ENCODE measurements at places on chromosomes 1 and 21. TPM values are rescaled to one million over a fixed set of nuclear protein-coding genes. Genes with fewer than 3 reads are reported as not detected.

The SLC25A33 gene
- 5.0 TPM for polyA plus RNA-seq

DNA sequence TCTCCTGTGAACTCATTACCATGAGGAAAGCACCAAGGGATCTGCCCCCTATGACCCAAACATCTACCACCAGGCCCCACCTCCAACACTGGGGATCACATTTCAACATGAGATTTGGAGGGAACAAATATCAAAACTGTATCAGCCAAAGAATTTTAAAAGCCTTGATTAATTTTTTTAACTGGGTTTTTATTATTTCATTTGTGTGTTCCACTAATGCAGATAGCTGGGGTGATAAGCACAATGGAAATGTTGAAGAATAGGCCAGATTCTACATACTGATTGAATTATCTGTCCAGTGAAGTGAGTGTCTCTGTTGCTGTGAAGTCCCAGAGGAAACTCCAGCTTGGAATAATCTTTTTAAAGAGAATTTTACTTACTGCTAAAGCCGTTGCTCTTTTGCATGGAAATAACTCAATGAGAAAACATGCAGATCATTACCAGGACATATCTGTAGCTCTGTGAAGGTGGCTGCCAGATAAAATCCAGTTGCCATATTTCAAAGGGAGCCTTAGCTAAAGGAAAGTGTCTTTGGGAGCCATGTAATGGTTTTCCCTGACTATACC is 44.4 kb upstream of the DHCR24 start:
- H3K4me1 ChIP-seq: peaks cover 32% of the 10 kb centered on the region
- no peak for DNase-seq
- no peaks in the 10 kb centered on the region for H3K36me3 ChIP-seq
- no peak overlapping the region for H3K27ac ChIP-seq
- H3K27me3 ChIP-seq: no peaks in the 10 kb centered on the region

GRCh38 chr1:236575523-236575922 is 28.8 kb downstream of the HEATR1 start:
- H3K36me3 ChIP-seq: peaks cover 93% of the 10 kb centered on the region
- H3K4me3 ChIP-seq: no peak overlapping the region
- no peaks in the 10 kb centered on the region for H3K4me1 ChIP-seq

DNA sequence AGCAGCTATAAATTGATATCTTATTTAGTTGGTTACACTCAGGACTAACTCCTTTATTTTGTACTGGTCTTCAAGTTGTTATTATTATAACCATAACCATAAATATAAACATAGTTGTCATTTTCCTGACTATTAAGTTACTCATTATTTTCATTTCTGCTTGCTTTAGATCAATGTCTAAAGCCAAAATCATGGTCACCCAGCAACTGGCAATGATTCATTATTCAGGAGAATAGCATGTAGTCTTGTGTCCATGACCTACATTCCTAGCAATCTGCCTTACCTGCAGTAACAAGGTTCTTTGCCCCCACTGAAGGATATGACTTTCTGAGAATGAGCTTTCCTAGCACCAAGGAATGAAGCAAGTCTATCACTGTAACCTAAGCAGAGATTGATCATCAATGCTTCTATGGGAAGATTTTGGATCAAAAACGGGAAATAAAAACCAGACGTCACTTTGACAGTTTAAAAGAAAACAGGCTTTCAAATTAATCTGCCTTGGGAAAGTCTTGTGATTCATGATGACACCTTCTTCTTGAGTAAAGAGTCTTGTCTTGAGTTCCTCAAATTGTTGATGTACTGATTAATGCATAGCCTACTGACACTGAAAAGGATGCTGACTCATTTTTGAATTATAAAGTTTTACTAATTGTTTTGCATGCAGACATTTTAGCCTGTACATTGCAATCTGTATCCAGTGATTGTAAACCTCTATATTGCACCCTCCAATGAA is 203.3 kb upstream of the IVNS1ABP start:
- no peak for DNase-seq
- no peaks in the 10 kb centered on the region for H3K4me1 ChIP-seq
- no peaks in the 10 kb centered on the region for H3K27me3 ChIP-seq
- no peaks in the 10 kb centered on the region for H3K36me3 ChIP-seq
- no peak overlapping the region for H3K4me3 ChIP-seq

The FCRLB gene
- polyA plus RNA-seq: 2.0 TPM

- no peak overlapping the region for H3K27ac ChIP-seq
- no peaks in the 10 kb centered on the region for H3K4me1 ChIP-seq
- no peaks in the 10 kb centered on the region for H3K36me3 ChIP-seq
Observed at GRCh38 chr1:199204231-199204630, 565.4 kb downstream of the PTPRC start.

DNA sequence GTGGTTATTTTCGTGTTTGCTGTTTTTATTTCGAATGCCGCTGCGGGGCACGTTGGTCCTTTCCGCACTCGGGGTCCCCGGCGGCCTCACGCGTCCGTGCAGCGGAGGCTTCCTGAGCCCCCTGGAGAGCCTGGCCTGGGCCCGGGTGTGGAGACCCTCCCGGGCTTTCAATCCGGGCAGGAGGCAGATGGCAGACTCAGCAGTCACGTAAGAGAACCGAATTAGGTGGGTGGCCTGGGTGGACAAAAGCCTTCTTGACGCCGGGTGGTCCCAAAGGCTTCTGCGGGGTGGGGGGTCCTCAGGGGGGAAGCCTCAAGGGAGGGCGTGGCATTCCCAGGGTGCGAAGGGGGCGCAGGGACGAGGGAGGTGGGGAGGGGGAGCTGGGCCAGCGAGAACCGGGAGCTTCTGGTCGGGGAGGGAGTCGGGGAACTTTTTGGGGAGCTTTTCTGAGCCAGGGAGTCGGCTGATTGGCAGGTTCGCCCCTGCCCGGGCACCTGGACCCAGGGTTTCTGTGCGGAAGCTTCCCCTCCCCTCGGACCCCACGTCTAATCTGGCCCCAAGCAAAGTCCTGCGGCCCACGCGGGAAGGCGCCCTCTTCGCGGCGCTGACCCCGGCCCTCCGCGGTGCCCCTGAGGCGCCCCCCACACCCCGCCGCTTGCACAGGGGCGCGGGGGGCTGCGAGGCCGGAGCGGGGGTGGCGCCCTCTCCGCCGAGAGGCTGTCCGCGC is 1.3 kb upstream of the HES4 start:
- H3K36me3 ChIP-seq: no peaks in the 10 kb centered on the region
- H3K27me3 ChIP-seq: peaks cover 12% of the 10 kb centered on the region
- peak; percentile 46 for DNase-seq
- no peak overlapping the region for H3K27ac ChIP-seq

DNA sequence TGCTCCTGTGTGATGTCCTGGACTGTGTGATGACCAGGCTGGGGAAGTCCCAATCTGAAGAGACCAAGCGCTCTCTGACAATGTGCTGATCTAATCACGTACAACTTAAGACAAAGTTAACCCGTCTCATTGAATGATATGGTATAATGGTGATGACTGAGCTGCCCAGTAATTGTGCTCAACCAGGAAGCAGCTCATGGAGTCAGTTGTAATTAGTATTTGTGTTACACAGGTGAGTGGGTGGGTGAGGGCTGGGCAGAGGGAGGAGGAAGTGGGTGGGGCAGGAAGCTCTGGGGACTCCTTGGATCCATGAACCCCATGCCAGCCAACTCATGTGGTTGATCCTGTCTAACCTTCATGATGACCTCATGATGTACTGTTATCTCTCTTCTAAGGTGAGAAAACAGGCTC is 8.7 kb upstream of the ECE1 start:
- H3K4me1 ChIP-seq: peaks cover 16% of the 10 kb centered on the region
- DNase-seq: no peak
- H3K27ac ChIP-seq: no peak overlapping the region
- no peaks in the 10 kb centered on the region for H3K27me3 ChIP-seq
- H3K36me3 ChIP-seq: no peaks in the 10 kb centered on the region
- H3K4me3 ChIP-seq: no peak overlapping the region

- no peak for DNase-seq
- no peak overlapping the region for H3K27ac ChIP-seq
- H3K36me3 ChIP-seq: no peaks in the 10 kb centered on the region
- peaks cover 18% of the 10 kb centered on the region for H3K27me3 ChIP-seq
Observed at GRCh38 chr1:203217139-203217655, 12.3 kb downstream of the CHIT1 start.

DNA sequence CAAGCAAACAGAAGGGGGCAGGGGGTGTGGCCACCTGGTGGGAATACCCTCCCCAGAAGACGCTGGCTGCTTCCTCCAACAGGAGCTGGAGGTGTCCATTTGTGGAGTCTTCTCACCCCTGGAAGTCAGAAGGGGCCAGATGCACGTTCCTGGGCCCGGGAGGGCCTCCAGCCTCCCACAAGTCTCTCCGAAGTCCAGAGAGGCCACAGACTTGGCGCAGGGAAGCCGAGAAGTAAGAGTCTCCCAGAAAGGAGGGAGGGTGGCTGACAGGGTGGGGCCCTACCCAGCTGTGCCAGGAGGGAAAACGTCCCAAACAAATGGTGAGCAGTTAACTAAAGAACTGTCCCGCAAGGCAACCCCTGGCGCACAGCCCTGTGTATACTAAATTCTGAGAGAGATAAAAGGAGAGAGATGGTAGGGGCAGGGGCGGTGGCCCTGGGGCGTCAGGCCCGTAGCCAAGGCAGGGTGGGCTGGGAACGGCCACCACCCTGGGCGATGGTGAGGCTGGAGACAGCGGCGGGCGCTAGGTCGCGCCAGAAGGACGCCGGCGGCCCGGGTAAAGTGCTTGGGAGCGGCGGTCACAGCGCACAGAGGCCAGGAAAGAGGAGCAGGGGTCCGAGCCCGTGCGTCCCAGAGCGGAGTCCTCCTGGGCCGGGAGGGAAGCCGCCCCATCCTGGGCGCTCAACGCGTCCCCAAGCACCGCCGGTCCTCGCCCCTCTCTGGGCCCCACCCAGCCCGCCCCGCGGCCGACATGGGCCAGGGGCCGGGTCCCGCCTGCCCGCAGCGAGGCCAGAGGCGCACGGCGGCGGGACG is 1.2 kb downstream of the CHD5 start:
- H3K4me3 ChIP-seq: no peak overlapping the region
- peak; percentile 81 for DNase-seq
- no peaks in the 10 kb centered on the region for H3K4me1 ChIP-seq
- H3K27me3 ChIP-seq: peaks cover 8% of the 10 kb centered on the region
- H3K27ac ChIP-seq: no peak overlapping the region
- no peaks in the 10 kb centered on the region for H3K36me3 ChIP-seq

DNA sequence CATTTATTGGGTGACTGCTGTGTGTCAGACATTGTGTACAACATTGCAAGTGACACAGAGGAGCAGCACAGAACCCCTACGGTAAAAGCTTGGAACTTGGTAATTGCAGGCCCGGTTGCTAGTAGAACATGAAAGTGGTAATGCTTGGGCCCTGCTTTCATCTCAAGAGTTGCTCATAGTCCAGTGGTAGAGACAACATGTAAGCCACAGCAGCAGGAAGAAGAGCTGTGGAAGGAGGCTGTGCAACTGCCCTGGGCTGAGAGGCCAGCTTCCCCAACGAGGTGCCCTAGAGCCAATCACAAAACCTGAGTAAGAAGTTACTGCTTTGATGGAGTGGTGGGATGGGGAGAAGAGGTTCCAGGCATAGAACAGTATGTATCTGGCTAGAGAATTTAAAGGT is 18.4 kb downstream of the CNIH4 start:
- no peak for DNase-seq
- H3K4me1 ChIP-seq: peaks cover 12% of the 10 kb centered on the region
- H3K27me3 ChIP-seq: no peaks in the 10 kb centered on the region
- no peak overlapping the region for H3K27ac ChIP-seq
- H3K4me3 ChIP-seq: no peak overlapping the region

Data from SK-N-SH (cell line).